ENCODE measurements at places on chromosomes 2 and 18.

GRCh38 chr2:23513245-23513871, 128.4 kb downstream of the KLHL29 start:
- no peak for DNase-seq

DNA sequence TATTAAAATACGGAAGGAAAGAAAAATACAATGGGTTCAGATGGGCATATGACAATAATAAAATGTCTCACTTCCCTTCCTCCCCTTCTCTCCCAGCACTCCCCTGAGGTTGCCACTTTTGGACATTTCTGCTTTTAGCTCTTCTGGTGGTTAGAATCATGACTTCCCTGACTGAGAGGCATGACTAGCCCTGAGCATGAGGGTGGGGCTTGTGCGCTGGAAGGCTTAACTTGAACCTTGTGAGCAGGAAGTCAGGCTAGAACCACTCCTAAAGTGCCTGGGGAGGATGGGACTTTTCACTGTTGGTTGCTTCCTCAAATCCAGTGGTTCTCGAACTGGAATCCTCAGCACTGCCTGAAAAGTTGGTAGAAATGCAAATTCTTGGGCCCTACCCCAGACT, 19.7 kb upstream of the ARHGAP25 start:
- no peak for DNase-seq

GRCh38 chr2:231662028-231662810, 46.1 kb upstream of the PTMA start:
- peak; percentile 99 for DNase-seq

- no peak for DNase-seq
Measured at GRCh38 chr2:201396595-201396994, 39.5 kb upstream of the FLACC1 start.

DNA sequence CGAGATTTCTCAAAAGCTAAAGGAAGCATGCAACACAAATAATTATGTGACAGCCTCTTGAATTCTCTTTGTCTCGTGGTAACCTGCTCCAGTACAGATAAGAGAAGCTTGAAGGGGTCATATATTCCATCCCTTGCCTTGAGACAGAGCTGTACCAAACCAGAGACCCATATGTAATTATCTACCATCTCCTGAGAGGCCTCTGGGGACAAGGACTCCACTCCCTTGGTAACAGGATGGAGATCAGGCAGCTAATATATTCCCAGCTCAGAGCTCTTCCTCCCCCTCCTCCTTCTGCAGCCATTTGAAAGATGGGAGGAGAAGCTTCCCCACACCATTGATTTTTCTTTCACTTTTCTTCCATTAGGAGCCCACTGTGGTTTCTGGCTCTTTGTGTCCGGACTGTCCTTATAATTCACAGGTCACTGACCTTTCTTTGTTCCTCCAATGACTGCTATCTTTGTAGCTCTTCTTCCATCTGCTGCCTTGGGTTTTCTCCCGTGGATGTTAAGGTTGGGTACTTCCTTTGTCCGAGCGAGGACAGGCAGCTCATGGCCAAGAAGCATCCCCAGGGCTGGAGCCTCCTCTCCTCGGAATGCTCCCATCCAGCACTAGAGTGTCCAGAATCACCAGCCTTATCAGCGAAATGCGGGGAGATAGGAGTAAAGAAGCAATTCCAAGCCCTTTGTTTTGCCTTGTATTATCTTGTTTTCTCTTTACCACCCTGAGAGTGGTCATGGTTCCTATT, 72.6 kb upstream of the STPG4 start:
- no peak for DNase-seq

DNA sequence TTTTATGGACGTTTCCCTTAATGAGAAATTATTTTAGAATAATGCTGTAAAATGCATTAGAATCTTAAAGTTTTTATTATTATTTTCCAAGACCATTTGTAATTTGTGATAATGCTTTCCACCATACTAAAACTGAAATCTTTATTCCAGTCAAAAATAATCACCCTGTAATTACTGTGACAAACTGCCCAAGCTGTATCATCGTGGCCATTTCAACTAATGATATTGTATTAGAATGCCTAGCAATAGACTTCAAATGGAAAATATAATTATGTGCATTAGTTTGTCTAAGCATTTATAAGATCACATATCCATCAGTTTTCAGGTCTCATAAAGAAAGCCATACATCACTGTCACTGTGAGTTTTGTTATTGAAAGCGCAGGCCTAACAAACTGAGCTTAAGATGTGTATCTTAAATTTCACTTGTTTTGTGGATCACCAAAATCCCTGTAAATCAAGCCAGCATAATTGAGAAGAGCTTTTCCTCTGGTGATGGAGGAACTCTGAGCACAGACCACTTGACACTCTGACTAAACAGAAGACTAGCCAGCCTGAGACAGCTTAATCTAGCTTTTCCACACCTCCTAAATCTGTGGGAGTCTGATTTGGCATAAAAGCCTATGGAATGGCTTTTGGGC, 1312.2 kb upstream of the ACVR2A start:
- no peak for DNase-seq

DNA sequence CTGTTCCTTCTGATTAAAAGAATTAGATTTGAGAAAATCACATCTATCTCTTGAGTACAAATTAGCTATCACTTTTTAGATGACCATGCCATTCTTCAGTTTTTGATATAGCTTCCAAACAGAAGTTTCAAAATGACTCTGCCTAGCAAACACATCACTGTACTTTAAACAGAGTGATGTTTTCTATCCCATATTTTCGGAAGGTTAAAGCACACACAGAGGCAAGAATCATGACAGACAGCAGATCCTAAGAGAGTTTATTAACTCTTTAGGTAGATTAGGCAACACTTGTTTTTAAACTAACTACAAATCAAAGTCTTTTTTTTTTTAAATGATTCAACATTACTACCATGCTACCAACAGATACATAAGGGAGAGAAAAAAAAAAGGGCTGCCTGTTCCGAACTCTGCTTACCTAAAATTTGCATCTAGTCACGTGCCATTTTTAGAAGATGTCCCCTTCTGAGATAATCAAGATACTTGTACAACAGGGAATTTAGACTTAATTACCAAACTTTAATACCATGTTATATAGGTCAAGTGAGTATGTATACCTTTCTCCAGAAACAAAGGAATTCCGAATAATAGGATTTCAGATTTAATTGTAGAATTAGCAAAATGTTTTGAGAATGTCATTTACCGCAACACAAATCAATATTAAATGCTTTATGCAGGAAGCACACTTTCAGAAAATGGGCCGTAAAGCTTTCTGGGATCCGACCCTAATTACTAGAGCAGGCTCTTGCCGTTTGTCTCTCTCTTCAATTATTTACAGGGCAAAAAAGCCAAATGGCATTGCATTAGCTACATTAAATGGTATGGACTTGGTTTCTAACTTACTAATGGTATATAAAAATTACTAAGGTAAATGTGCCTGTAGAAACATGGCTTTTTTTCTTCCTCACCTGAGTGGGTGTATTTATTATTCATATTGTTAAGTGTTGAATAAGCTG, 2.6 kb downstream of the RBMS1 start:
- no peak for DNase-seq

- DNase-seq: no peak
Measured at GRCh38 chr18:32321826-32322225, 132.0 kb downstream of the MEP1B start.

- DNase-seq: no peak
Measured at GRCh38 chr2:167859676-167860075, 387.7 kb downstream of the STK39 start.

- DNase-seq: no peak
Measured at GRCh38 chr2:98807221-98807620, 76.3 kb upstream of the MGAT4A start.

DNA sequence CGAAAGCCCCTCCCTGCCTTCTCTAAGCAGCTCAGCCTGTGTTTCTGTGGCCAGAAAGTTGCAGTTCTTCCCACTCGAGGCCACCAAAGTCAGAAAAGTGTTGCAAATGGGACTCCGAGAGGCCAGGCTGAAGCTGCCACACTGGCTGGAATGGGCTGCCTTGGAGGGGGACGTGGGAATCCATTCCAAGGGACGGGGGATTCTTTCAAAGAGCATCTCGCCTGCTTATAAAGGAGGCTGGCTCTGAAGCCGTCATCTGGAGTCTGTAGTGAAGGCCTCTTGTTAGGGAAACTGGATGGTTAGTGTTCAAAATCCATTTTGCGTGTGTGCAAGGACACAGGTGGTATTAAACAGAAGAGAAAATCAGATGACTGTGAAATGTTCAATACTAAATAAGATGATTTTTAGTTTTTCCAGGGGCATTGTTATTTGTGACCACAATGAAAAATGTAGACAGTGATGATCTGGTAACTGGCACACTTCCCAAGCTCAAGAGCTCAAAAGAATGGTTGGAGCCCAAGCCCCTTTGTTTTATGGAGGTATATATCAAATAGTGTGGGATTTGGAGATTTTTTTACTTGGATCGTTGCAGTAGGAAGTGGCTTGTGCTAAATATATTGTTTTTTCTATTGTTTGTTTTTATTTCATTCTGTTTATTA, 782 bp downstream of the FAM228B start:
- DNase-seq: no peak

- DNase-seq: no peak
Measured at GRCh38 chr18:46915800-46916550, 1.3 kb downstream of the PIAS2 start.

GRCh38 chr2:74902281-74902860, 56.1 kb upstream of the POLE4 start:
- DNase-seq: no peak

DNA sequence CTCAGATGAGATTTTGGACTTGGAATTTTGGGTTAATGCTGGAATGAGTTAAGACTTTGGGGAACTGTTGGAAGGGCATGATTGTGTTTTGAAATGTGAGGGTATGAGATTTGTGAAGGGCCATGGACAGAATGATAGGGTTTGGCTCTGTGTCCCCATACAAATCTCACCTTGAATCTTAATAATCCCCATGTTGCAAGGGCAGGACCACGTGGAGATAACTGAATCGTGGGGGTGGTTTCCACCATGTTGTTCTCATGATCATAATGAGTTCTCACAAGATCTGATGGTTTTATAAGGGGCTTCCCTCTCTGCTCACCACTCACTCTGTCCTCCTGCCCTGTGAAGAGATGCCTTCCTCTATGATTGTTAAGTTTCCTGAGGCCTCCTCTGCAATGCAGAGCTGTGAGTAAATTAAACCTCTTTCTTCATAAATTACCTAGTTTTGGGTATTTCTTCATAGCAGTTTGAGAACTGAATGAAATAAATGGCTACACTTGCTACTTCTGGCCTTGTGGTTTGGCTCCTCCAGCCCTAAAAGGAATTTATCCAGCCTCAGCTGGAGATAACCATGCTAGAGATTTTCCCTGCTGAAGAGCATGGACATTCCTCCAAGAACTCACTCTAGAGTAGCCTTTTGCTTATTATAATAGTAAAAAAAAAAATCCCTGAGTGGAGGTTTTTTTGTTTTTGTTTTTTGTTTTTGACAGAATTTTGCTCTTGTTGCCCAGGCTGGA, 144.3 kb upstream of the TFPI start:
- DNase-seq: no peak

DNA sequence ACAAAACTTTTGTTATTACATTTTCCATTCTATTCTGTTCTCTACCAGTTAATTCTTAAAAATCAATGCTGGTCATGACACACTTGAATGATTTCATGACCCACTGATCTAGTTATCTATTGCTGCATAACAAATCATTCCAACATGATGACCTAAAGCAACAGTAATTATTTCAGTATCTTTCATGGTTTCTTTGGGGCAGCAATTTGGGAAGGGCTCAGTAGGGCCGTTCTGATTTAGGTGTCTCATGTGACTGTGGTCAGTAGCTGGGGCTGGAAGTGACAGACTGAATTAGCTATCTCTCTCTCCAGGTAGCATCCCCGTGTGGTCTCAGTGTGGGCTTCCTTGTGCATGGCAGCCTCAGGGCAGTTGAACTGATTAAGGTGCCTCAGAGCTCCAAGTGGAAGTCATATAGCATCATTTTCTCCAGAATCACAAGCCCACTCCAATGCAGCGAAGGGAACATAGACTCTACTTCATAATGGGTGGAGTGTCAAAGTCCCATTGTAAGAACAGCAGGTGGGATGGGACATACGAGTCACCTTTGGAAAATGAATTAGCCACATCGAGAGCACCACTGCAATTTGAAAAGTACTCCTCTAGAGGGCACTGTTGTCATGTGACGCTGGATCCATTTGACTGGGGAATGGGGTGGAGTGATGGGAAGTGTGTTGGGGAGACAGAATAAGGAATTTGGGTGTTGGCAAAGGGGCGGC, 39.1 kb upstream of the FAM136A start:
- DNase-seq: peak; percentile 47

- DNase-seq: no peak
Measured at GRCh38 chr2:49845021-49845420, 690.7 kb upstream of the FSHR start.

DNA sequence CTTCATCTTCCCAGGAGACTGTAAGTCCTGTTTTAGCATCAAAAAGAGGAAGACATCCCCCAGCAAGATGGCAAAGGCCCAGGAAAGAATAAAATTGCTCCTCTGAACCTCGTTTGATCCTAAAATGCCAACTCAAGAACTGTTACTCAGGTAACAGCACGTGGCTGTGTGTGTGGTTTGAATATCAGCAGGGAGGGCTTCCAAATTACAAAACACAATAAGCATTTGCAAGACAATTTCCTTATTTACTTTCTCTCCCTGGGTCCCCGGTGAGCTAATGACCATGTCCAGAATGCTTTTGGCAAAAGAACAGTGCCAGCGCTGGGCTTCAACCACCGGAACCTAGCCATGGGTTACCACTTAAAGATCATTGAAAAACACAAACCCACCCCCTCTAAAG, 163.6 kb downstream of the C1D start:
- no peak for DNase-seq

DNA sequence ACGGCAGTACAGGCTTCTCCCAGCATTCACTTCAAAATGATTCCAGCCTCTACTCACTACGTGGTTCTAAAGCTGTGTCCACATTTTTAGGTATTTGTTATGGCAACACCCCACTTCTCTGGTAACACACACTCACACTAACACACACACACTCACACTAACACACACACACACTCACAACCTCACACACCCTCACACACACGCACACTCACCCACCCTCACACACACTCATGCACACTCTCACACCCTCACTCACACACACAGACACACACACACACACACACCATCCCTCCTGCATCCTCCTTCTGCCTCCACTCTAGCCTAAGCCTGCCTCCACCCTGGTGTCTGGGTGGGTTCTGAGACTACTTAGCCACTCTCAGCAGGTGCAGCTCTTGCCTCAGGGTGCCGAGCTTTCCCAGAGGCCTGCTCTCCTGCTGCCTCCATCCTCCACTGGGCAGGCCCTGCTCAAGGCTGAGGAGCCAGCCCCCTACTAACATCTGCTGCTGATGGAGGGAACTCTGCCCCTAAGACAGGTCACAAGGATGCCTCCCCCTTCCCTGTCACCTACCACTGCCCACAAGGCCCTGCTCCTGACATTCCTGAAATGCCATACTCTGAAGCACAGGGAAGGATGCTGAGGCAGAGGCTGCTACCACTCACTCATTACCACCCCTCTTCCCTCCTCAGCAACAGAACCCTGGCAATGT, 63.9 kb downstream of the NCAPH start:
- no peak for DNase-seq

GRCh38 chr2:121191191-121192170, 93.5 kb downstream of the TFCP2L1 start:
- no peak for DNase-seq

- DNase-seq: no peak
Measured at GRCh38 chr2:145503511-145503910, 983.6 kb upstream of the ZEB2 start.

- DNase-seq: no peak
Measured at GRCh38 chr2:69375494-69376353, 11.3 kb downstream of the GFPT1 start.

- DNase-seq: no peak
Measured at GRCh38 chr18:50879302-50880118, 592 bp downstream of the ME2 start.
